Iris pigment epithelial cell (primary cell): ENCODE measurements at places on chromosomes 2 and 18.

- no peak for DNase-seq
These were observed 213.2 kb downstream of the KCNJ3 start for GRCh38 chr2:154911729-154912128.

DNA sequence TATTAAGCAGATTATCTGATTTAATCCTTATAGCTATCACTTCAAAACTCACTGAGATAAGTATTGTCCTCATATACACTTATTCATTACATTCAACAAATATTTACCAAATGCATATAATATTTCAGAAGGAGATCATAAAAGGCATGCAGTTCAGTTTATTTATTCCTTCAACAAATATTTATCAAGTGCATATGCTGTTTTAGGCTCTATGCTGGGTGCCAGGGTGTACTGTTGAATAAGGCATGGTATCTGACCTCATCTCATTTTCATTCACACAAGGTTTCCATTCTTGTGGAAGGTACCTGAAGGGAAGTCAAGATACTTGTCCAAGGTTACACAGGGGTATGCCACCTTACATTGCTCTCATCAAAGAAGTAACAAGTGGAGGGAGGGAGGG lies 213.0 kb downstream of the INSIG2 start:
- no peak for DNase-seq

- no peak for DNase-seq
These were observed 55.0 kb upstream of the SPRED2 start for GRCh38 chr2:65487404-65487803.

GRCh38 chr18:30094556-30094955 lies 948.0 kb downstream of the DSC3 start:
- DNase-seq: peak; percentile 63

DNA sequence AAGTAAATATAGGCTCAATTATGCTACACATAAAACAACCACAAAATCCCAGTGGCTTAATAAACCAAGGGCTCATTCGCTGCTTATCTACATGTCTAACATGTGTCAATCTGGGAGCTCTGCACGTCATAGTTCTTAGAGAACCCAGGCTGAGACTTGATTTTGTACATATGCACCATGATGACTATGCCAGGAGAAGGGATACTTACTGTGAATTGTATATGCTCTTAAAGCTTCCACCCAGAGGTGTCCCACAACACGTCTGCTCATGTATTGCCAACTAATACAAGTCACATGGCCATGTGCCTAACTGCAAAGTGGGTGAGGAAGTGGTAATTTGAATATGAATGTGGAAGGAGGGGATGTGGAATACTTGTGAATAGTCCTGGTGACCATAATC lies 262.1 kb downstream of the CPS1 start:
- DNase-seq: no peak

DNA sequence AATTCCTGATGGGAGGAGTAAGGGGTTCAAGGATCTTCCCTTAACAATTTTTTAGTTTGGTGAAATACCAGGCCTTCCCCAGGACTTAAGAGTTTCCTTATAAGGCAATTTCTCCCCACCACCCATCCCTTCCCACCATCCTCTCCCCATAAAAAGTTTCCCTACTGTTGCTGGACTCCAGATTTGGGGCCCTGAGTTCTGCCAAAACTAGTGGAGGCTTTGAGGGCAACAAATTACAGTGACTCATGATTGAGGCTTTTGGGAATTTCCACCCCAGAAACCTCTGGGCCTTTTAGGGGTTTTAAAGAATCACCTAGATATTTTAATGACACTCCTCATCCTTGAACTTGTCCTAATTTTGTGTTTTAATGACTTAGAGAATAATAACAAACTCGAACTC lies 14.3 kb upstream of the EN1 start:
- DNase-seq: no peak

DNA sequence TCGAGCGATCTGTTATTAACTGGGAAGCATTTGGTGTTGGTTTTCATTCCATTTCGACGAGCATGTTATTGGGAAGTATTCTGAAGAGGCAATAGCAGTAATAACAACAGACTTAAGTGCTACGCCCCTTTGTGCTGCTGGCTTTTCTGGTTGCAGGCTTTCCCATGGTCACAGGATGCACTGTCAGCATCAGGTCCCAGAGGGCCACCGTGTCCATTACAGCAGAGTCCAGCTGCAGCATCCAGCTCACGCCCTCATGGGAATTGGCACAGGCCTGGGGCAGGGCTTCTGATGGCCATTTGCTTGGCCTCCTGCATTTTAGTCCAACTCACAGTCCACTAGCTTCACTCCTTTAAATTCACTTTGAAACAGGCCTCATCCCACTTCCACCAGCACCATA lies 44.4 kb downstream of the BCL2L11 start:
- DNase-seq: no peak

DNA sequence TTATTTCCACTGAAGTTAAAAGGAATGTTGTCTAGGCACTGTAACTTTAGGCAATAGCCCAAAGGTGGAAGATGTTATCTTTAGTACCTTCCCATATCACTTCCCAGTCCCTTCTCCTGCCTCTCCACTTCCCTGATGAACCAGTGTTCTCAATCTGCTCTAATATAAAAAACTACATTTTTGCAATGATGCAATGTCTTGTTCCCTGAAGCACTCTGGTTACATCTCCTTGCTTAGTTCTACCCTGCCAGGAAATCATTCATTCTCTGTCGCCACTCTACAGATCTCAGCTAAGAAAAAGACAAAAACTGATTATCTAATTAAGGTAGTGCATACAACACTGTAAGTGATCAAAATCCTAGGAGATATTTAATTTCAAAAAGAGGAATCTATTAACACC lies 71.3 kb downstream of the BAZ2B start:
- DNase-seq: peak; percentile 30

GRCh38 chr2:119024152-119024551 lies 82.2 kb downstream of the MARCO start:
- DNase-seq: no peak

- DNase-seq: peak; percentile 76
These were observed 134.8 kb upstream of the THUMPD2 start for GRCh38 chr2:39913648-39914461.

DNA sequence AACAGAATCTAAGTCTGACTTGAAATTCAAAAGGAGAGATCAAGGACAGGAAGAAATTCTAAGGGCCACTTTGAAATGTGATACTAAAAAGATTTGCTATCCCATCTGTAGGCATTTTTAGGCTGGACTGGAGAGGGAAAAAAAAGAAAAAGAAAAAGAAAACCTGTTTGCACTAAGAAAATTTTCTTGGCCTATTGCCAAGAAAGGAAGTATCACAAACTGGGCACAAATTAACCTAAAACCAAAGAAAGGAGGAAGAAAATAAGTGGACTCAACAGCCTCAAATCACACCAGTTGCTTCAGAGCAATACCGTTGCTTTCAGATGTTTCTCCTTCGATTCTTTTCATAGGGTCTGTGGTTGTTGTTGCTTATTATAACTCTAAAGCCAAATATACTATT lies 287.9 kb upstream of the VRK2 start:
- DNase-seq: no peak

- DNase-seq: peak; percentile 51
These were observed 52.7 kb downstream of the TET3 start for GRCh38 chr2:74037379-74037860.
